ENCODE measurements at places on chromosomes 6 and 20. TPM values are rescaled to one million over a fixed set of nuclear protein-coding genes. Genes with fewer than 3 reads are reported as not detected.

The SLA2 gene
- total RNA-seq: under 0.01 TPM

The MUC21 gene
- total RNA-seq: not detected

The GNRH2 gene
- not detected for total RNA-seq

The FLRT3 gene
- 97.4 TPM for total RNA-seq

The SIRPB1 gene
- total RNA-seq: 0.41 TPM

The SIRPB2 gene
- 0.82 TPM for total RNA-seq

The OR10C1 gene
- not detected for total RNA-seq

The KHDRBS2 gene
- total RNA-seq: 62.4 TPM

The C6orf120 gene
- 26.9 TPM for total RNA-seq

The PI3 gene
- not detected for total RNA-seq

The DDRGK1 gene
- 20.8 TPM for total RNA-seq

The TBX18 gene
- 6.5 TPM for total RNA-seq

The TTLL9 gene
- 1.2 TPM for total RNA-seq

DNA sequence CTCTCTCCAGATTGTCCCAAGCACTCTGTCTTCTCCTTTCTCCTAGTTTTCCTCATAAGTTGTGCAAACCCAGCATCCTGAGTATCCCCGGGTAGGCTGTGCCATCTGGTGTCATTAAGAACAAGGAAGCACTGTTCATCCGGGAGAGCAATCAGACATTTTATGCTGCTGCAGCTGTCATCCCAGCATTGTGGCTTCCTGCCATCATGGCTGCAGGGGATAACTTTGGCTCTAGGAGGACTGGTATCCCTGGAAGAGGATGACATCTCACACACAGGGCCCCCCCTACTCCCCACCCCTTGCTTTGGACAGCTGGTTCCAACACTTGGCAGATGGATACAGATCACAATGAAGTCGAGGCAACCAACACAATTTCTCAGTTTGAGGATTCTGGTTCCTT lies 1195.1 kb upstream of the MAP3K7 start:
- DNase-seq: no peak

DNA sequence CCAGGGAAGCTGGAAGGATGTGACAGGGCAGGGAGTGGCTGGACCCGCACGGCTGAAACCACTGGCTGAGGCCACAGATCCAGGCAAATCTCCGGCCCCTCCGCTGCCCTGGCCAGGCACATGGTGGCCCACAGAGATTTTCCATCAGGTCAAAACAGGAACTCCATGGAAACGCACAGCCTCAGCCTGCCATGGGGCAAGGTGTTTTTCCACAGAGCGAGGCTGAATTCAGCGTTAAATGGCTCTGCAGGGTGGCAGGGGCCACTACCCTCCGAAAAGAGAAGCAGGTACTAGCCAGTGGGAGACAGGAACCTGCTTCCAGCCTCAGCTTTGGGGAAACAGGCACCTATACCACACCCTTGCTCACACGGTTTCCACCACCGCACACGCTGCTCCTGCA lies 53.1 kb downstream of the PREX1 start:
- no peak for DNase-seq

DNA sequence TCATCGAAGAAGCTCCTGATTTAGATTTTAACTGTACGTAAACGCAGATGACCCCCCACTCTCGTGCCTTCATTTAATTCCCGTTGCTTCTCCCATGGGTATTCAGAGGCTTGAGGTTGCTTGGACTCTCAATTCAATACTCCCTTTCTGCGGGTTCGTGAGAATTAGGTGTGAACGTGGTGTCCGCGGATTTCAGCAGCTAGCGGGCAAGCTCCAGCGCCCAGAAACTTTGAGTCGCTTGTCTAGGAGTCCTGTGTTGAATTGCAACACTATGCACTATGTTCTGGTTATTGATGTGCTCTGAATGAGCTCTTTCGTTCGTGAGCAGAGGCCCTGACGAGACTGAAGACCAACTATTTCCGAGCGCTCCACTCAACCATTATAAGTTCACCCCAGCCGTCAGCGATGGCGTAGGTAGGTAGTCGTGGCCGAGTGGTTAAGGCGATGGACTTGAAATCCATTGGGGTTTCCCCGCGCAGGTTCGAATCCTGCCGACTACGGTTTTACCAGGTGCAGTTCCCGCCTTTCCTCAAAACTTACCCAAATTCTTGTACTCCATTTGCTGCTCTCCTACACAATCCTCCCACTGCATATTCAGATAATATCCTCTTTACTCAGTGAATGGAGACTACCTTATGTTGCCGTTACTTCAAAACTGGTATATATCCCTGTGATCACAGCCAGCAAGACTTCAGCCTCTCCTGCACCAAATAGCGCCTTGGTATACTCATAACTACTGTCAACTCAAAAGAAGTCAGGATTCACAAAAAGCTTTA lies 72.6 kb upstream of the ZNF184 start:
- DNase-seq: no peak

DNA sequence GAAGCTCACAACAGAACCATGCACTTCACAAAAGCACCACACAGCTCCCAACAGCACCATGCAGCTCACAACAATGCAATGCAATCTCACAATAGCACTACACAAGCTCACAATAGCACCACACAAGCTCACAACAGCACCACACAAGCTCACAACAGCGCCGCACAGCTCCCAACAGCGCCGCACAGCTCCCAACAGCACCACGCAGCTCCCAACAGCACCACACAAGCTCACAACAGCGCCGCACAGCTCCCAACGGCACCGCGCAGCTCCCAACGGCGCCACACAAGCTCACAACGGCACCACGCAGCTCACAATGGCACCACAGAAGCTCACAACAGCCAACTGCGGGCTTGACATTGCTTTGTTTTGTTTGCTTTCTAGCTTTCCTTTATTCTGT lies 198.1 kb downstream of the DLL1 start:
- no peak for DNase-seq

GRCh38 chr20:50338479-50339391 lies 148.1 kb downstream of the CEBPB start:
- DNase-seq: no peak

- no peak for DNase-seq
Observed at GRCh38 chr6:169864148-169865020, 113.0 kb downstream of the ERMARD start.

DNA sequence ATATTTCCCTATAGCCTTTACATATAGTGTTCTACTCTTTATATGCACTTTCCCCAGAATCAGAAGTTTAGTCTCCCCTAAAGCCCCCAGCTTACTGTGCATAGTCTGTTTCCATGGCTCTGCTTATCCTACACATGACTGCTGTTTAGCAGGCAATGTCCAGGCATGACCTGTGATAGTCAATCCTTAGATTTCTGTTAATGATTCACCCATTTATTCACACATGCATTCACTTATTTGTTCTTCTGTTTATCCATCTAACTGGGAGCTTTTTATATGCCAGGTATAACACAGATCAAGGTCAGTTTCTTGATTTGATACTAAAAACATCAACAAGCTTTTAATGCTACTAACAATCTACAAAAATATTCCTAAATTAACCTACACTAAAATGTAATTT lies 300.8 kb downstream of the PHF3 start:
- DNase-seq: no peak

GRCh38 chr6:30547454-30547853 lies 8.8 kb downstream of the GNL1 start:
- no peak for DNase-seq

GRCh38 chr20:5621305-5621704 lies 128.9 kb upstream of the SHLD1 start:
- DNase-seq: no peak

GRCh38 chr20:8853805-8854338 lies 215.0 kb upstream of the PLCB4 start:
- DNase-seq: peak; percentile 55

DNA sequence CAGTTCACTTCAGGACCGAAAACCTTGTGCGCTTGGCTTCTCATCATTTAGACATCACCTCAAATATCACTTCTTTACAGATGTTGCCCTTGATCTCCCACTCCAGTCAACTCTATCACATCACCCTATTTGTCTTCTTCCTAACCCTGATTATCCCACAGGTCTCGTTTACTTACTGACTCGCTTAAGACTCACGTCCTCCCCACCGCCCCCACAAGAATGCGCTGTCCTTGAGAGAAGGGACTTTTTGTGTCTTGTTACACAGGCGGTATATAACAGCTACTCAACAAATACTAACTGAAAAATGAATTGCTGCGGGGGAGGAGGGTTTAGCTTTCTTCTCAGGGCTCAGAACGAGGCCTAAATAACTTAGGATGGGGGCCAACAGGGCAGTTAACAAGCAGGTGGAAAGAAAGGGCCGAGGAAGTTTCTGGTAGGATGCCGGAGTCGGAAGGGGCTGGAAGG lies 527 bp downstream of the TOMM34 start:
- DNase-seq: peak; percentile 37

GRCh38 chr6:39573541-39573940 lies 151.7 kb downstream of the KIF6 start:
- no peak for DNase-seq

DNA sequence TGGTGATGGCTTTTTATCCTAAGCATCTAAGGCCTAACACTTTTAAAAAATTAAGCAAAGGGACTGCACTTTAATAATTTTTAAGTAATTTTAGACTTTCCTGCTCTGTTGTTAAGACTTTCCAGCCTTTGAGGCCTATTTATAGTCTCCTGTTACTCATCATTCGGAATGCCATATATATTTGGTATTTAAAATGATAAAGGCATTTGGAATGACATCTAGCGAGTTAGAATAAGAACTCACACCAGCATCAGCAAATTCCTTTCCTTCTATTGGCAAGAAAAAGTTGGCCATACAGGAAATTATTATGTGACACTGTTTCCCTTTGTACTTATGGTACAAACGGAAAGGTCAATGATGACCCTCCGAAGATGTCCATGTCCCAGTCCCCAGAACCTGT lies 88.1 kb upstream of the STMND1 start:
- no peak for DNase-seq

GRCh38 chr6:83467620-83468036 lies 36.8 kb upstream of the ME1 start:
- DNase-seq: no peak

DNA sequence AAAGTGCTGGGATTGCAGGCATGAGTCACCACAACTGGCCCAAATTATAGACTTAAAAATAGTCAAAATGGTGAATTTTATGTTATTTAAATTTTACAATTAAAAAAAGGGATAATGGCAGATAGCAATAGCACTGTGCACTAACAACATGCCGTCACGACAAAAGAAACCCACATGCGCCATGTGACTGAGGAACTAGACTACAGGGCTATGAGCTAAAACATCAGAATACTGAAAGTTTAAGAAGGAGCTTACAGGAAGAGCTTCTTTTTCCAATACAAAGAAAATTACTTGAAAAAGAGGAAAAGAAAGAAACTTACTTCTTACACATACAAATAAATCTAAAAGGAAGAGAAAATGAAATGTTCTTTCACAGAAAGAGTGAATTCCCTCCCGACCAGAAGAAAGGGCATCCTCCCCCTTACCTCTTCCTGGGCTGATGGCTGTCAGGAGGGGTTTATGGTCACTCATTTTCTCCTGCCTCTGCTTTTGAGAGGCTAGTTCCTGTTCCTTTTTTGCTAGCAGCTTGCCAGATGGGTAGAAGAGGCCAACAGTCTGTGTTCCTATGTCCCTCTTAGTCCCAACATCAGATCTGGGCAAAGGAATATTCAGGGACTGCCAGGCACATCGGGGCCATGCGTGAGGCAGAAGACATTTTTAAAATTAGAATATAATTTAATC lies 54.5 kb downstream of the DZANK1 start:
- no peak for DNase-seq

GRCh38 chr6:130371921-130372420 lies 6.2 kb downstream of the TMEM200A start:
- no peak for DNase-seq

GRCh38 chr20:17295151-17295726 lies 68.4 kb downstream of the PCSK2 start:
- DNase-seq: no peak

GRCh38 chr6:146883640-146884531 lies 285.1 kb downstream of the ADGB start:
- DNase-seq: no peak

DNA sequence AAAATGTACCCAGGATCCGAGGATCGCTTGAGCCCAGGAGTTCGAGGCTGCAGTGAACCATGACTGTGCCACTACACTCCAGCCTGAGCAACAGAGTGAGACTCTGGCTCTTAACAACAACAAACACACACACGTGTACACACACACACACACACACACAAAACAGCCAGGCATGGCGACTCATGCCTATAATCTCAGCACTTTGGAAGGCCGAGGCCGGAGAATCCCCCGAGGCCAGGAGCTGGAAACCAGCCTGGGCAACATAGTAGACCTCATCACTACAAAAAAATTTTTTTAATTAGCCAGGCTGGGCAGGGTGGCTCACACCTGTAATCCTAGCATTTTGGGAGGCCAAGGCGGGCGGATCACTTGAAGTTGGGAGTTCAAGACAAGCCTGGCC lies 23.3 kb upstream of the ARFGEF2 start:
- DNase-seq: no peak

DNA sequence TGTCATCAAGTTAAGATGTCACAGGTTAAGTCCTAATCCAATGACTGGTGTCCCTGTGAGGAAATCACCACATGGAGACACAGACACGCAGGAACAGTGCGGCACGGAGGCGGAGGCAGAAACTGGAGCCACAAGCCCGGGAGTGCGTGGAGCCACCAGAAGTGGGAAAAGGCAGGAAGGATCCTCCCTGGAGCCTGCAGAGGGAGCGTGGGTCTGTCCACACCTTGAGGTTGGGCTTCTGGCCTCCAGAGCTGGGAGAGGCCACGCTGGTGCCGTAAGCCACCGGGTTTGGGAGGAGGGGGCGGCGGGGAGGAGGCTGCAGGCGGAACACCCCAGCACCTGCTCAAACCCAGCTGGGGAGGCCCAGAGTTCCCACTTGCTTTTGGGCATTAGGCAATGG lies 3.8 kb downstream of the CABLES2 start:
- no peak for DNase-seq

GRCh38 chr20:46060301-46060881 lies 29.4 kb downstream of the NCOA5 start:
- DNase-seq: no peak

DNA sequence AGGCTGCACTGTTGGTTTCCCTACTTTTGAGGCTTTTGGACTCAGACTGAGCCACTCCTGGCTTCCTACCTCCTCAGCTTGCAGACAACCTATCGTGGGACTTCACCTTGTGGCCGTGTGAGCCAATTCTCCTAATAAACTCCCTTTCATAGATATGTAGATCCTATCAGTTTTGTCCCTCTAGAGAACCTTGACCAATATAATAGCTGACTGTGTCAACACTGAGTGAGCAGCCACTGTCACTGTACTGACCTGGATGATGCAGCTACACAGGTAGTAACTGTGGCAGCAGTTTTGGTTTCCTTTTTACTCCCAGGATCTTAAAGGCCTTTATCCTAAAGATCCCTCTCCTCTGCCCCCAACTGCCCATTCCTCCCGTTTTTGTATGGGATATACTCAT lies 70.2 kb downstream of the SLC22A3 start:
- DNase-seq: no peak

DNA sequence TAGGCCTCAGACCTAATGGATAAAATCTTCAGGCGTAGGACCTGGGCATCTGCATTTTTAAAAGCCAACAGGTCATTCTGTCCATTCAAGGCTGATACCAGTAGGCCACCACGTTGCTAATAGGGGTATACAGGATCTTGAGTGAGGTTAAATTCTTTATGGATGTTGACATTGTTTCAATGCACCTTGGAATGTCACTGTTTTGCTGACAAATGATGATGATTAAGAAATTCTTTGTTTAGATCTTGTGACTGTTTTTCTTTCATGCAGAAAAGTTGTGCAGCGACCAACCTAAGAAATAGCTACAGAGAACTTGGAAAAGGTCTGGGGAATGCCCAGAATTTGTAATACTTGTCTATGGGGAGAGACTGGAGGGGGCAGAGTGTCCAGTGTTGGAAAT lies 101.1 kb upstream of the CLDN20 start:
- no peak for DNase-seq

GRCh38 chr6:159914565-159914923 lies 23.8 kb downstream of the MAS1 start:
- no peak for DNase-seq

- DNase-seq: no peak
Observed at GRCh38 chr6:166836785-166837718, 119.3 kb downstream of the RNASET2 start.
